ENCODE measurements at places on chromosomes 5 and 9. TPM values are rescaled to one million over a fixed set of nuclear protein-coding genes. Genes with fewer than 3 reads are reported as not detected.

GLDC gene
- total RNA-seq, result 35.6 TPM

DOLPP1 gene
- 10.3 TPM for total RNA-seq

NFIB gene
- total RNA-seq, result 137 TPM

ACSL6 gene
- total RNA-seq, result 3.3 TPM

CNTNAP3B gene
- total RNA-seq, result 20.4 TPM

N4BP3 gene
- total RNA-seq, result 2.6 TPM

TSTD2 gene
- total RNA-seq, result 29.4 TPM

GDNF gene
- total RNA-seq, result not detected

DBH gene
- total RNA-seq, result 0.13 TPM

MAPK9 gene
- total RNA-seq, result 34.4 TPM

TMEM174 gene
- total RNA-seq, result not detected

ANKRA2 gene
- total RNA-seq, result 28.0 TPM

CD180 gene
- 2.0 TPM for total RNA-seq

HDAC3 gene
- total RNA-seq, result 47.6 TPM
